Ammon's horn (tissue), 1 donor: ENCODE measurements at places on chromosomes 7 and 10.

DNA sequence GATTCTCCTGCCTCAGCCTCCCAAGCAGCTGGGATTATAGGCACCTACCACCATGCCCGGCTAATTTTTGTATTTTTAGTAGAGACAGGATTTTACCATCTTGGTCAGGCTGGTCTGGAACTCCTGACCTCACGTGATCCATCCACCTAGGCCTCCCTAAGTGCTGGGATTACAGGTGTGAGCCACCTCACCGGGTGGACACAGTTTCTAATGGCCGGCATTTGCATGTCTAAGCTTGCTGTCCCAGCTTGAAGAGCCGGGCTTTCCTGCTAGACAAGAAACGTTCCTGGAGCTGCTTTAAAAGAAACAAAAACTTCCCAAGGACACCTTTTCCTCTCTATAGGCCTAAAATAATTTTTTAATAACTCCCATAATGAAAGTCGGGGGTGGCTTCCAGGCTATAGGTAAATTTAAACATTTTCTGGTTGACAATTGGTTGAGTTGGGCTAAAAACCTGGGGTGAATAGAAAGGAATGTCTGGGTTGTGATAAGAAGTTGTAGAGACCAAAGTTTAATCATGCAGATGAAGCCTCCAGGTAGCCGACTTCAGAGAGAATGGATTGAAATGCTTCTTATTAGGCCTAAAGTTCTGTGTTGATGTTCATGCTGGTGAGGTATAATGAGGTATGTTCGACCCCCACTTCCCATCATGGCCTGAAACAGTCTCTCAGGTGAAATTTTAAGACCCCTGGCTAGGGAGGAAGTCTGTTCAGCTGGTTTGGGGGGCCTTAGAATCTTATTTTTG lies 8.8 kb downstream of the ACADSB start:
- no peak for DNase-seq

- peak; percentile 12 for DNase-seq
Observed at GRCh38 chr7:25669961-25670841, 441.9 kb upstream of the NPVF start.

GRCh38 chr7:153537271-153537670 lies 514.9 kb upstream of the DPP6 start:
- no peak for DNase-seq

DNA sequence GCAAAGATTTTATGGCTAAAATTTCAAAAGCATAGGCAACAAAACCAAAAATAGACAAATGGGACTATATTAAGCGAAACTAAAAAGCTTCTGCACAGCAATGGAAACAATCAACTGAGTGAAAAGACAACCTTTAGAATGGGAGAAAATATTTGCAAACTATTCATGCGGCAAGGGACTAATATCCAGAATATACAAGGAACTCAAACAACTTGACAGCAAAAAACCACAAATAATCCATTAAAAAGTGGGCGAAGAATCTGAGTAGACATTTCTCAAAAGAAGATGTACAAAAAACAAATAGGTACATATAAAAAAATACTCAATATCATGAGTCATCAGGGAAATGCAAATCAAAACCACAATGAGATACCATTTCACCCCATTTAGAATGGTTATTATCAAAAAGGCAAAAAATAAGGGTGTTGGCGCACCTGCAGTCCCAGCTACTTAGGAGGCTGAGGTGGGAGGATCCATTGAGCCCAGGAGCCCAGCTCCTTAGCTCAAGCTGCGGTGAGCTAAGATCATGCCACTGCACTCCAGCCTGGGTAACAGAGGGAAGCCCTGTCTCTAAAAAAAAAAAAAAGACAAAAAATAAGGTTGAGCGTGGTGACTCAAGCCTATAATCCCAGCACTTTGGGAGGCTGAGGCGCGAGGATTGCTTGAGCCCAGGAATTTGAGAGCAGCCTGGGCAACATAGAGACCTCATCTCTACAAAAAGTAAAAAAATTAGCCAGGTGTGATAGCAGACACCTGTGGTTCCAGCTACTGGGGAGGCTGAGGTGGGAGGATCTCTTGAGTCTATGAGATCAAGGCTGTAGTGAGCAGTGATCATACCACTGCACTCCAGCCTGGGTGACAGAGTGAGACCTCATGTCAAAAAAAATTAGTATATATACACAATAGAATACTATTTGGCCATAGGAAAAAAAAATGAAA lies 4.2 kb upstream of the CCM2 start:
- DNase-seq = no peak

DNA sequence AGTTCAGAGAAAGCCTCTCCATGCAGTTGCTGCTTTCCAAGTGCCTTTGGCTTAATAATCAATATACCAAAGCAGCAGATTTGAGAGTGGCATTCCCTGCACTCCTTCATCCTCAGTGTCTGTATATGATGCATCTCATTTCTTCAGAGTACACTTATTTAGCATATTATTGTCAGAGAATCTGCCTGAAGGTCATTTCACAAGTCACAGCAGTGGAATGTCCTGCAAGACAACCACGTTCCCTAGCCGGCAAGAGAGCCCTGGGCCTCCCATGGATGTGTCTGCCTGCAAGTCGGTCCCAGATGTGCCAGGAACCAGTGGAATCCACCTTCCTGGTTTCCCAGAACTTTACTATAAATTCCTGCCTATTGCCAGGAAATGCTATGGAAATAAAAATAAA lies 289.4 kb upstream of the IGFBP3 start:
- DNase-seq = no peak

DNA sequence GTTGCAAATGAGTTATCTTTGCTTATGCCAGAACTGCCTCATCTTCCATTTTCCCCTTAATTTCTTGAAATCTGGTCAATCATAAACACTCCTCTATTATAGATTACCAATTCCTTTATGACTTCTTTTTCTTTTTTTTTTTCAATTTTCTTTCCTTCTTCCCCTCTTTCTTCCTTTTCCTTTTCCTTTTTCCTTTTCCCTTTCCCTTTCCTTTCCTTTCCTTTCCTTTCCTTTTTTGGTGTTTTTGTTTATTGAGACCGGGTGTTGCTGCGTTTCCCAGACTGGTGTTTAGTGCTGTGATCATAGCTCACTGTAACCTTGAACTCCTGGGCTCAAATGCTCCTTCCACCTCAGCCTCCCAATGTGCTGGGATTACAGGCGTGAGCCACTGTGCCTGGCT lies 151.4 kb upstream of the FOXP2 start:
- DNase-seq = no peak

DNA sequence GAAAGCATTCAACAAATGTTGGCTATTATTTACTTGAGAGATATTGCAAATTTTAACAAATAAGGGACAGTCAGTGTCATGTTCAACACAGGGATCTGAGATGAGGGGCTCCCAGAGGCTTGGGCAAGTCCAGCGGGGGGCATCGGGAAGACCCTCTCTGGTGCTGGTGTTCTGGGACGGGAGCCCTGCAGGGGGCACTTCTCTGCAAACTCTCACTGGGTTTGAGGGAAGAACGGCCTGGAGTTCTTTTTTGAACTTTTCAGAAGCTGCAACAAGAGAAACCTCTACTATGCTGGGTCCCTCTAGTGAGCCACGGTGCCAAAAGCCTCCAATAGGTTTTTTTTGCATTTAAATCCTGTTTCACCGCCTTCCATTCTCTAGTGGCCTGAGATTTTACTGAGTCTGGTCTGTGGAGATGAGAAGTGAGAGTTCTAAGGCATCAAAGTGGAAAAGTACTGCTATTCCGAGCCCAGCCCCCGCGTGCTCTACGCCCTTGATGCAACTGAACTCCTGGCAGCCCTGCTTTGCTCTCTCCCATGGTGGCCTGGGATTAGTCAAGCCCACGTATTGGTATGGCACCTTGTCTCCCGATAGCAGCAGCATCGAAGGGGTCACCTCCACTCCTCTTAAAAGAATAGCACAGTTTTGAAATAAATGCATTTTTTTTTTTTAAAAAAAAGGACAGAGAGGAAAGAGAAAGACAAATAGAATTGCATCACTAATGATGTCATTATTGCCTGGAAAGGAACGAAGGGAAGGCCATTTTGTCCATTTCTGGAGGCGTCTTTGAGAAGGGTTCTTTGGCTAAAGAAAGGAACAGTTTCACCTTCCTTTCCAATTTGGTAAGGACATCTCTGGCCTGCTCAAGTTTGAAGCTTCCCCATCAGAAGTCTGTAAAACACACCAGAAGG lies 43.5 kb downstream of the CLEC2L start:
- DNase-seq = no peak

- no peak for DNase-seq
Observed at GRCh38 chr10:116574797-116575196, 16.0 kb upstream of the PNLIPRP1 start.

- DNase-seq = no peak
Observed at GRCh38 chr7:130297628-130298543, 4.9 kb downstream of the CPA4 start.

GRCh38 chr7:113402005-113402404 lies 283.7 kb upstream of the SMIM30 start:
- DNase-seq = no peak

- DNase-seq = no peak
Observed at GRCh38 chr7:17640730-17641377, 299.4 kb downstream of the SNX13 start.

GRCh38 chr10:2263561-2263960 lies 526.2 kb upstream of the ADARB2 start:
- no peak for DNase-seq

GRCh38 chr7:108660465-108660864 lies 90.8 kb downstream of the DNAJB9 start:
- DNase-seq = no peak

GRCh38 chr10:7756360-7756992 lies 31.3 kb downstream of the KIN start:
- peak; percentile 12 for DNase-seq

DNA sequence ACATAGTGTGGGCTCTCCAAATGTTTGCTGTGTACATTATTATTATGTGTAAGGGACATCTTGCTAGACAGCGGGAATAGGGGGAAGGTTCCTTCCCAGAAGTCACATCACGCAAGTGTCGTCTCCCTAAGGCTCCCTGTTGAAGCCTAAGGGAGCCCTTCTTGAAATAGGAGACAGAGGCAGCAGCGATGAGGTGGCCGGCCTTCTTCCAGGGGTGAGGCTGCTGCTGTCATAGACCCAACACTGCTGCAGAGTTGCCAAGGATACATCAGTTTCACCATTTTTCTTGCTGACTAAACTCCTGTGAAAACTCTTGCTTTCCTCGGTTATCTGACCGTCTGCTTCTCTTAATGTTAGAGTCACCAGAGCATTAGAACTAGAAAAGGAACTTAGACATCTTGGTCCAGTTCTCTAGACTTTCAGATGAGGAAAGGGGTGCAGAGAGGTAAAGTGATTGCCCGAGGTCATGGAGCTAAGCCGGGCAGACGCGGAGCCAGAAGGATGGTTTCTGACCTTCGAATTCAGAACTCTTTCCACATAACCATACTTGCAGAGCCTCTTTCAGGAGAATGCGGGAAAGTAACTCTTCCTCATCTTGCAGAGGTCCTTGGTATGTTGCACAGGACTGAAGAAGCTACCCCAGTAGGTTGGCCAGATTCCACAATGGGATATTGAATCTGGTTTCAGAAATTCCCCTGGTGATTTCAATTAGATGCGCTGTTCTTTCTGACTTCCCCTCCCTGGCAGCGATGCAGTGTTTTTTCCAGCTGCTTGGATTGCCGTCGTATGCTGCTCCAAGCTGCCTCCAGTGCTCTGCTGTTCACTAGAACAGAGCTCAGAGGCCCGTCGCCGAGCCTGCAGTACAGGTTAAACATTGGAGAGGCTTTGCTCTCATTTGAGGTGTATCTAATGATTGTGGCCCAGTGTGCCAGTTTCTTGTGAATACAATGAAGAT lies 217.1 kb downstream of the CAMK1D start:
- peak; percentile 25 for DNase-seq

- no peak for DNase-seq
Observed at GRCh38 chr7:13014011-13014410, 326.6 kb downstream of the ARL4A start.

GRCh38 chr7:30553141-30553540 lies 41.5 kb upstream of the GARS1 start:
- DNase-seq = no peak

DNA sequence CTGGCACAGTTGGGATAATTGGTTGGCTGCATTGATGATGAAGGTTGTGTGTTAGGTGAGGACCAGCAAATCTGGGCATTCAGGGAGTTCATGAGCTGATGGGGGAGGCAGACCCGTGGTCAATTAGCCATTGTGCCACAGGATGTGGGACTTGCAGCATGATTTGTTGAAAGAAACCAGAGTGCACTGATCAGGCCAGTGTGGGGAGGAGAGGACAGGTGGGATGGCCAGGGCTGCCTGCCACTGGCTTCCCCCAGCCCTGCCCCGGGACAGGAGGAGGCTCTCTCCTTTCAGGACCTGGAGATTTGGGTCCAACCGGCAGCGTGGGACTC lies 4.3 kb downstream of the CLIP2 start:
- DNase-seq = no peak

DNA sequence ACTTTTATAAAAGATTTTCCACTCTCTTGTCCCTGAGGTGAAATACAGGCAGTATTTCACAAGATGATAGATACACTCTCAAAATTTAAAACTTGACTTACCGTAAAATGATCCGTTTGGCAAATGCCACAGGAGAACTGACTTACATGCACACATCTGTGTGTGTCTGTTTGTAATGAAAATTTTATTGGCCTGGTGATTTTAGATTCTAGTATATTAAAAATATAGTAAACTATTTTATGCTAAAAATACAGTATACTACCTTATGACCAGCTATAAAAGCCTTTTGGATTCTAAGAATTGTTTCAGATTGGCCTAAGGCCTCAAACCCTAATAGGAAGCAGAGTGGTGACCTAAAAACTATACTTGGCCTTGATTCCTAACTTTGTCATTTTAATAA lies 362.7 kb downstream of the IPMK start:
- DNase-seq = no peak

- no peak for DNase-seq
Observed at GRCh38 chr10:70987396-70988130, 99.2 kb upstream of the PCBD1 start.

- DNase-seq = no peak
Observed at GRCh38 chr7:68789597-68789996, 808.7 kb upstream of the AUTS2 start.

DNA sequence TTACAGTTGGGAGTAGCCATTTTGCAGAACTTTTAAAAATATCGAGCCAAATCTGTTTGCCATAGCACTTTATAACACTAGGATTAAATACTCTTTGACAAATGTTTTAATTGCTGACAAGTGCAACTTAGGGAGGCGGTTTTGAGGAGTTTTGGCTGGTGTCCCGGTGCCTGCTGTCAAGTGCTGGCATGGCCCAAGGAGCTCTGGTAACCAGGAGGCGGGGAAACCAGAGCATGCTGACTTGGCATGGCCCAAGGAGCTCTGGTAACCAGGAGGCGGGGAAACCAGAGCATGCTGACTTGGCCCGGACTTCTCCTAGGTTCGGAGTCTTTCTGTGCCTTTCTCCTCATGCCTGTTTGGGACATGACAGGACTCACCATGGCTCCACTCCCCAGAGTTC lies 30.8 kb upstream of the ZNF32 start:
- peak; percentile 87 for DNase-seq

DNA sequence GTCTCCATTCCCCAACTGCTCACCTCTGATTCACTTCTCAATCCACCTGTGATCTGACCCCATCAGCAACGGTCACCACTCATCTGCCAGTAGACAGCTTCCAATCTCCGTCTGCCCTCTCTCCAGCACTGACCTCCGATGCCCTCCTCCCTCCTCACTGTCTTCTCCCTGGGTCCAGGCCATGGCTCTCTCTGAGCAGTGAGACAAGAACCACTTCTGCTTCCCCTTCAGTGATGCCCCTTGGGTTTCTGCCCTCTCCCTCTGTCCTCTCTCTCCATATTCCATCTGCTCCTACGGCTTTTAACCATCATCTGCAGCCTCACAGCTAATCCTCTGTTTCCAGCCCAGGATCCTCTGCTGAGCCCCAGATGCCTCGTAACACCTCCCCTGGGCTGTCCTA lies 55.5 kb upstream of the OPALIN start:
- no peak for DNase-seq

GRCh38 chr7:149196705-149197171 lies 1.4 kb downstream of the ZNF282 start:
- no peak for DNase-seq

- DNase-seq = no peak
Observed at GRCh38 chr10:131119626-131120355, 191.7 kb downstream of the TCERG1L start.
